ENCODE measurements at places on chromosomes 5 and 9.
A peak's percentile ranks its signal among the peaks of the same experiment; 100 is the strongest.

DNA sequence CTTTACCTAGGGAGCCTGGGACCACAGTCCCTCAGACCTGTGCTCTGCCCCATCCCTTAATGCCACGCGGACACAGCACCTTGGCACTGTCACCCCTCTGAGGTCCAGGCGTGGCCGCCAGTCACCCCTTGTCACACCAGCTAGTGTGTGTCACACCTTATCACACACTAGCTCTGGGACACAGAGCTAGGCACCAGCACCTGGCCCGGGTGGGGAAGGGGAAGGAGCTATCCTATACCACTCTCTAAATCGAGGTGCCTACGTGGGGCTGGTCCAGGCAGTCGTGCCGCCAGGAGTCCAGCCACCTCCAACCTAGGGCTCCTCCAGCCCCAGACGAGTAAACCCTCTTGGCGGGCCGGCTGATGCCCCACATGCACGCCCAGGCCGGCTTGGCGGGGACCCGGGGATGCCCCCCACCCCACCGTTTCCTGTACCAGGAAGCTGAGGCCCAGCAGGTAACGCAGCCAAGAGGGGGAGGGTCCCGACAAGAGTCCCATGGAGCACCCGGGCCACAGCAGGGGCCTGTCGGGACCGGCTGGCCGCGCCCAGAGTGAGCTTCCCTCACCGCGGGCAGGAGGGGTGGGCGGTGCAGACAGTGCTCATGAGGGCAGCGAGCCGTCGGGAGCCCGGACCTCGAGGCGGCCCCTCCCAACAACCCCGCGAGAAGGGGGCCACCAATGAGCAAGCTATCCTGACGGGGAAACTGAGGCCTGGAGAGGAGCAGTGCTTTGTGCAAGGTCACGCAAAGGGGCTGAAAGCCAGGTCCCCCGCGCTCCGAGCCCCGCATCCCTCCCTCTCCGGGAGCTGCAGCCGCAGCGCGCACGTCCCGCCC is 550 bp downstream of the CORO2A start:
- no peak for DNase-seq

DNA sequence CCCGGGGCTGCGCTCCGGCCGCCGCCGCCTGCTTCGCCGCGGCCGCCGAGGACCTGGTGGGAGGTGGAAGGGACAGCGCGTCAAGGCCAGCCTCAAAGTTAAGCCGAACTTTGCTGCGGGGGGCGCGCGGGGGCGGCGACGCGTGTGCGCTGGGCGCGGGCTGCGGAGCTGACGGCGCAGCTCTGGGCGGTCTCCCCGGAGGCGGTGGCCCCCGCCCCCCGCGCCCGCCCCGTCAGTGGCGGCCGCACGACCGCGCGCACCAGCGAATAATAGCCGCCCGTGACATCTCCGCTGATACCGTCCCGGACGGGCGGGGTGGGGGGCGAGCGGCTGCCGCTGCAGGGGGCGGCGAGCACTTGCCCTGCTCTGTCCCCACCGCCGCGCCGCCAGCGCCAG is 579 bp upstream of the FAM78A start:
- DNase-seq: no peak

DNA sequence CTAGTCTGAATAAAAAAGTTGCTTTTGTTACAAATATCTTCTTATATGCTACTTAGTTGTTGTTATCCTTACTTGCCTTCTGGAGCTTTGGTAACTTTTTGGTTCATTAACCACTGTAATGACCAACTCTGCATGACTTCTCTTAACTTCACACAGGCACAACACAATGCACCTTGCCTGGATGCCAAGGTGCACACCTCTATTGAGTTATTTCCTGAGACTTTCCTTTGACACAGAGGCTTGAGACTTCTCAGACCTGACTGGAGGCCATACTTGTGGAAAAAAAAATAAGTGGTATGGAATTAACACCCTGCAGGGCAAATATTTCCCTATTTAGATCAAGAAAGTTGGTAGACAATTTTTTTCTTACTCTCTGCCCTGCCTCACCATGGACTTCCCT is 1925.6 kb downstream of the EFNA5 start:
- no peak for DNase-seq

GRCh38 chr5:306011-306805 is 15.3 kb upstream of the AHRR start:
- no peak for DNase-seq

GRCh38 chr5:147490989-147491388 is 18.9 kb downstream of the DPYSL3 start:
- no peak for DNase-seq

DNA sequence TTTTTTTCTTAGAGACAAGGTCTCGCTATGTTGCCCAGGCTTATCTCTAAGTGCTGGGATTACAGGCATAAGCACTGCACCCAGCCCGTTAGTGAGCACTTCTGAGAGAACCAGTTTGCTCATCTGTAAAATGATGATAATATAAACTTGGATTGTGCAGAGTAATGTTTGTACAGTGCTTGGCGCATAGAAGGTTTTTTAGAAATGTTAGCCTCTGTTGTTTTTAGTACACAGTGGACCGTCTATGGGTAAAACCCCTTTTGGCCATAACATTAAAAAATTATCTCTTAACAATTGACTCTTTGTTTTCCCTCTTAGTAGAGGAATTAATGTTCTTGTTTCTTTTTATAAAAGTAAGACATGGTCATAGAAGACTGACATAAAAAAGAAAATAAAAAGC is 202.1 kb downstream of the PCSK5 start:
- DNase-seq: no peak

DNA sequence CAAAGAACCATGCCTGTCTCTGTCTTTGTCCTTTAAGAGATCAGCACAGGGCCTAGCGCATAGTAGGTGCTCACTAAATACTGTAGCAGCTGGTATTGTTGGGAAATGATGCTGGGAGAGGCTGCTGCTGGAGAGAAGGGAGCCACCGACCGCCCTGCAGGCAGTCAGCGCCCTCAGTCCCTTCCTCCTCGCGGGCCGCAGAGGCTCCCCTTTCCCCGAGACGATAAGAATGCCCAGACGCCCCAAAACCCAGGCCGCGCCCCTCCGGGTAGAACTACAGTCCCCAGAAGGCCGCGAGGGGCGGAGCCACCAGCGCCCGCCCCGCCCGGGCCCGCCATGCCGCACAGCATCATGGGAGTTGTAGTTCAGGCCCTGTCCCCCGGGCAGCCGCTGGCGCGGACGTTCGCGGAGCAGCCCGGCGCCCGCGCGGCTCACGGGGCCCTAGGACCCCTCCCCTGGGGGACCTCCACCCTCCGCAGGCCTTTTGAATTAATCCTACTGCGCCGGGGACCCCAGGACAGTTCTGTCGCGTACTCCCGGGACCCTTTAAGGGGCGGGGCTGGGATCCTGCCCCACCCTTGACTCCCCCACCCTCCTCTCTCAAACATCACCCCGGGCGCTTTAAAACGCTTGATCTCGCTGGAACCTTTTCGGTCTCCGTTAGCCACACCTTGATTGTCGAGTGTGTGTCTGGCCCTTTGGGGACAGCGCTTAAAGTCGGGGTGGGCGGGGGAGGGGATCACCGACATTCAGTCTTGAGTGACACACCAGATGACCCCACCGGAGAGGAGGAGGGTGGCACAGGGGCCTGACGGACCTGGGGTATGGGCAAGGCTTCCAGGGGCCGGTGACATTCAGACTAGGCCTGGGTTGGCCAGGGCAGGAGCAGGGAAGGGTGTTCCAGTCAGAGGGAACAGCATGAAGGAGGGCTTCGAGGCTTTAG is 24.8 kb upstream of the IER5L start:
- no peak for DNase-seq

GRCh38 chr5:142280066-142281007 is 44.5 kb downstream of the SPRY4 start:
- DNase-seq: no peak

- DNase-seq: peak; percentile 52
These were observed 3.7 kb downstream of the TUBB4B start for GRCh38 chr9:137244486-137245449.

DNA sequence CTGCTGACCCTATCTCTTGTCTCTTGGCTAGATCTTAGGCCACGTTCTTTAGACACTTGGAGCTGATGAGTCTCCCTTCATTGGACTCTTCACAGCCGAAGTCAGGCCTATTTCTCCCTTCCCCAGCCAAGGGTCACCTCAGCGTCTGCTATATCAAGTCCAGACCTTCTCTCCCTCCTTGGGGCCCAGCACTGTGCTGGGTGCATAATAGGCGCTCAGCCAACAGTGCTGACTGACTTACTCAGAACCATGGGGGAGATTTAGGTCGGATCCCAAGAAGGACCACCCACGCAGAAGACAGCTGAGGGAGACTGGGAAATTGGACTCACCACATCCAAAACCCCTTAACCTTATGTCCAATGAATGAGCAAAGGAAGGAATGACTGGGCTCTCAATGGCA is 5.6 kb upstream of the AMBP start:
- no peak for DNase-seq

- DNase-seq: no peak
These were observed 6.2 kb upstream of the CKMT2 start for GRCh38 chr5:81226949-81227348.

DNA sequence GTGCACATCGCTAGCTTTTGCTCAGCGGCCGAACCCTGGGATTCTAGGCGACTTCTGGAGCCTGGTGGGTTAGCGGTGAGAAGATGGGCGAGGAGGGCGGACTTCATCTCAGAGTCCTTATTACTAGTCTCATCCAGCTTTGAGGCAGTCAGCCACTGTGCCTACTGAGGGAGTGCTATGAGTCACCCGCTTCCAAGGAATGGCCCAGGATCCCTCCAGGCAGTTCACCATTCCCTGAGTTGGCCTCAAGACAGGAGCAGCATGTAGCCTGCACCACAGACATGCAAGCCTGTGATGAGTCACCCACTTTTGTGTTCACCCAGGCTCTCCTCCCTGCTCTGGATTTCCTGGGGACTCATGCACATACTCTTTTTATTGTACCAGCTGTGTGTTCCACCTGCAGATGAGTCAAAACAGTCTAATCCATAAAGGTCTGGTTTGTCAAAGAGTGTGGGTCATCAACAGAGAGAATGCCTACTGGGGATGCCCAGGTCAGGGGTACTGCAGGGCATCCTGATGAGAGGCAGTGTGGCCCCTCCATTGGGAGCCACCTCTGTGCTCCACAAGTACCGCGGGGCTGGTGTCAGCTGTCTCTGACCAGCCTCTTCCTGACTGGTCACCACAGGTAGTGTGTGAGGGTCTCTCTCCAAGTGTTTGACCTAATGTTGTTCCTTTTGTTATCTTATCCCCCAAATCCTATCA is 20.2 kb downstream of the SLC22A5 start:
- DNase-seq: no peak

GRCh38 chr5:169837686-169838085 is 142.6 kb downstream of the INSYN2B start:
- DNase-seq: no peak

DNA sequence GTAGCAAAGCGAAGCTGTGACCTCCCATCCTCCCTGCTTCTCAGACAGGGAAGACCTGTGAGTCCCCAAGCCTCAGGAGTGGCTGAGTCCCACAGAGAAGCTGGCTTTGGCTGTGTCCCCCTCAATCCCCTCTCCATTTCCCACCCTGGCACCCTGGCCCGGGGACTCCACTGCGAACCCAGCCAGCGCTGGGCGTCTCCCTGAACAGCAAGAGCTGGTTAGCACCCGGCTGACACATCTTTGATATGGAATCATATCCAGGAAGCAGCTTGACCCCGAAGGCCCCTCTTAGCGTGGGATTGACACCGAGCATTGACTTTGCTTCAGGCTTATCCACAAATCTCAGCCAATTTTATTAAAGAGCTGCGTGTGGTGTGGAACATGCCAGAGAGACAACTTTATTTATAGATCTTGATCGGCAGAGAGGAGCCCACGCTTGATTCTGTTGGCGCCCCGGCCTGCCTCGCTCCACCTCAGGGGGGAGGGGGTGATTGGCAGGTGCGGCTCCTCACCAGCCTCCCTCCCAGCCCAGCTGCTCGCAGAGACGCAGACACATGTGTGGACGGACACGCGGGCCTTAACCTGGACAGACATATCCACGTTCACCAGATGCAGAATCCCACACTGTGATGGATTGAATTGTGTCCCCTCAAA is 120.7 kb upstream of the MVB12B start:
- no peak for DNase-seq

- DNase-seq: no peak
These were observed 3.0 kb upstream of the CDX1 start for GRCh38 chr5:150163547-150164059.

DNA sequence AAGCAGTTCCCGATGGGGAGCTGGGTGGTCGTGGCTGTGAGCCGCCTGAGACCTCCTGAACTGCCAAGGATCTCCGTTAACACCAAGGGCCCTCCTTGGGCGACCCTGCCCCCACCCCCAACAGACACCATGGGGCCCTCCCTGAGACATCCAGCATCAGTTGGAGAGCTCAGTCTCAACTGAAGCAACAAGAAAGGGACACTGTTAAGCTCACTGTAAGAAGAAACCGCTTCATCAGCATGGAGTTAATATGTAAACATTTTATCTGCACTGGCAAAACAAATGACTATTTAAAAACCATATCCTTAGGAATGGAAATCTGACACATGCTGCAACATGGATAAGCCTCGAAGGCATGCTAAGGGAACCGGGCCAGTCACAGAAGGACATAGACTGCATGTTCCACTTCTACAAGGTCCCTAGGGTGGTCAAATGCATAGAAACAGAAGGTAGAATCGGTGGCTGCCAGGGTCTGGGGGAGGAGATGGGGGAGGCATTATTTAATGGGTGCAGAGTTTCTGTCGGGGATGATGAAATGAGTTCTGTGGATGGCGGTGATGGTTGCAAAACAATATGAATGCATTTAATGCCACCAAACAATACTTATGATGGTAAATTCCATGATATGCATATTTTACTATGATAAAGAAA is 47.4 kb downstream of the ROR2 start:
- DNase-seq: no peak

GRCh38 chr9:125214186-125214585 is 13.8 kb downstream of the RABEPK start:
- no peak for DNase-seq

- no peak for DNase-seq
These were observed 8.1 kb downstream of the PRELID2 start for GRCh38 chr5:145826895-145827674.

- DNase-seq: no peak
These were observed 7.7 kb downstream of the LHFPL2 start for GRCh38 chr5:78640662-78641474.

GRCh38 chr5:145915970-145916638 is 20.3 kb upstream of the SH3RF2 start:
- no peak for DNase-seq

GRCh38 chr5:177473443-177474001 is at the start of gene DBN1:
DBN1 (minus strand) TSS chr5:177473634; CDS start chr5:177473521, 113 bp downstream.
- no peak for DNase-seq

GRCh38 chr5:140140435-140140834 is 14.7 kb downstream of the IGIP start:
- no peak for DNase-seq

DNA sequence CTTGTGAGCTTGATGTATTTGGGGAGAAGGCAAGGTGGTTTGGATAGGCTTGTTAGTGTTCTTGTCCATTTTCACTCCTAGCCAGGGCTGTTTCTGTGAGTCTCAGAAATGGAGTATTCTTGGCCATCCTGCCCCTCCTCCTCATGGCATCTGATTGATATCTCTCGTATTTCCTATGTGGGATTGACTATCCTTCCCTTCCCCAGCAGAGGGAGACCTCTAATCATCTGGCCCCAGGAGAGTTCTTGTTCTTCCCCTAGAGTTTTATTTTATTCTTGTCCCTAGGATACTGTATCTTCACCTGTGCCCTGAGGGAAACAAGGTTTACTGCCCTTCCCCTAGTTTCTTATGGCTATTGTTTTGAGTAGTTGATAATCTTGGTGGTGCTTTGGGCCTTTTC is 114.4 kb downstream of the VPS13A start:
- no peak for DNase-seq

GRCh38 chr9:112786829-112787520 is 36.4 kb downstream of the SNX30 start:
- DNase-seq: no peak

GRCh38 chr5:11329679-11330078 is 568.6 kb upstream of the DAP start:
- DNase-seq: no peak

Measured in NCI-H2081 treated with DMSO at 0.1 percent for 48 hours (cell line).